ENCODE measurements at places on chromosomes 12 and 14.

GRCh38 chr12:82959821-82960220 lies 273.1 kb downstream of the TMTC2 start:
- no peak for DNase-seq

DNA sequence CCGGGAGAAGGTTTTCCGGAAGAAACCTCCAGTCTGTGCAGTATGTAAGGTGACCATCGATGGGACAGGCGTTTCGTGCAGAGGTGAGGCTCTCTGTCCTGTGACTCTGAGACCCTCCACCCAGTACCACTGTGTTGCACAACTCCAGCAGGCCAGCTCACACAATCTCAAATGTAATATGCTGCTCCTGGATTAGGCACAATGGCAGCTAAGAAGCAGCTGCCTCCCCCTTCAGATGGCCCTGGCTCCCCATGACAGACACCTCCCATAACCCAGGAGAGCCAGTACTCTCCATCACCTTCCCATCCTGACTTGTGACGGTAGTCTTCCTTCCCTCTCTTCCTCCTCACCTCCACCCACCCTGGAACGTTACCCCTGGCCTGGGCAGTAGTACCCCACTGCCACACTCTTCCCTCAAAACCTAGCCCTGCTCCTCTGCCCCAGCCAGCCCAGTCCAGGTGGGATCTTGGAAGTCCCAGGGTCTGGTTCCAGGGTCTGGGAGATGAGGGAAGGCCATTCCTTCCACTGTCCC lies 2.1 kb downstream of the TNS2 start:
- DNase-seq: no peak

- no peak for DNase-seq
Measured at GRCh38 chr12:25975179-25975578, 16.7 kb downstream of the RASSF8 start.

GRCh38 chr12:6313326-6313940 lies 3.0 kb downstream of the PLEKHG6 start:
- peak; percentile 28 for DNase-seq

GRCh38 chr14:75461303-75461702 lies 33.5 kb downstream of the JDP2 start:
- DNase-seq: no peak
